GM23248 (cell line): ENCODE measurements at places on chromosomes 1 and 21.

DNA sequence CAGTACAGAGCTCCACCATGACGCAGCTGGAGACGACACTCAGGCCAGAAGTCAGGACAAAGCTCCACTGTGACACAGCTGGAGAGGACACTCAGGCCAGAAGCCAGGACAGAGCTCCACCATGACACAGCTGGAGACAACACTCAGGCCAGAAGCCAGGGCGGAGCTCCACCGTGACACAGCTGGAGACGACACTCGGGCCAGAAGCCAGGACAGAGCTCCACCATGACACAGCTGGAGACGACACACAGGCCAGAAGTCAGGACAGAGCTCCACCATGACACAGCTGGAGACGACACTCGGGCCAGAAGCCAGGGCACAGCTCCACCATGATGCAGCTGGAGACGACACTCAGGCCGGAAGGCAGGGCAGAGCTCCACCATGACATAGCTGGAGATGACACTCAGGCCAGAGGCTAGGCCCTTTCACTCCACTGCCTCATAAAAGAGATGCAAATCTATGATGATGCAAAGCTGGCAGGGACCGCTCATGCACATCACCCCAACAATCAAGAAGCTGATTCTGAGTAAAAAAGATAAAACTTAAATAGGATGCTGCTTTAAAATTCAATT lies 13.6 kb upstream of the OR2B11 start:
- H3K4me3 ChIP-seq: no peak overlapping the region
- H3K27ac ChIP-seq: no peak overlapping the region
- H3K4me1 ChIP-seq: no peaks in the 10 kb centered on the region
- H3K36me3 ChIP-seq: no peaks in the 10 kb centered on the region

- peak; percentile 80 for DNase-seq
- no peaks in the 10 kb centered on the region for H3K4me1 ChIP-seq
- no peak overlapping the region for H3K4me3 ChIP-seq
- no peaks in the 10 kb centered on the region for H3K27me3 ChIP-seq
- H3K36me3 ChIP-seq: no peaks in the 10 kb centered on the region
Observed at GRCh38 chr1:93304716-93305138, 41.0 kb upstream of the DR1 start.

DNA sequence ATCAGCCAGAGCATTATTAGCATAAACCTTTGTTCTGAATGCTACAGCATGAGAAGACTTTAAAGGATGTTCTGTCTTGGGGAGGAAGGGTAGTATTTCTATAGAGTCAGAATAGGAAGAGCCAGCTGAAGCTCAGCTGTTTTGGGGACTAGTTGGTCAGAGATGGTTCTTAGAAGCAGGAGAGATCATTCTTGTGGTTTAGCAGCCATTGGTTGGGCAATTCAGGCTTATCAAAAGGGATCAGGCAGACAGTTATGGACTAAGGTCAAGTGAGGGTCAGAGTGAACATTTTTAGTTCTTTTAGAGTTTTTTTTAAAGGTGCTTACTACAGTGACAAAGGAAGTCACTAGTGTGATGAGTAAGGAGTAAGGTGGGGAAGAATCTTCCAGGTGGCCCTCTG lies 245.5 kb downstream of the RPS6KC1 start:
- no peaks in the 10 kb centered on the region for H3K27me3 ChIP-seq
- no peaks in the 10 kb centered on the region for H3K36me3 ChIP-seq
- no peak overlapping the region for H3K4me3 ChIP-seq
- no peak overlapping the region for H3K27ac ChIP-seq
- DNase-seq: peak; percentile 6

- H3K27ac ChIP-seq: no peak overlapping the region
- no peaks in the 10 kb centered on the region for H3K36me3 ChIP-seq
- DNase-seq: peak; percentile 24
- no peaks in the 10 kb centered on the region for H3K4me1 ChIP-seq
- no peaks in the 10 kb centered on the region for H3K27me3 ChIP-seq
- no peak overlapping the region for H3K4me3 ChIP-seq
Observed at GRCh38 chr1:118618618-118619340, 369.4 kb downstream of the TBX15 start.

GRCh38 chr1:108843390-108844137 lies 13.3 kb downstream of the AKNAD1 start:
- H3K36me3 ChIP-seq: no peaks in the 10 kb centered on the region
- H3K27me3 ChIP-seq: no peaks in the 10 kb centered on the region
- no peak overlapping the region for H3K4me3 ChIP-seq
- no peak overlapping the region for H3K27ac ChIP-seq
- DNase-seq: no peak
- no peaks in the 10 kb centered on the region for H3K4me1 ChIP-seq

- no peaks in the 10 kb centered on the region for H3K4me1 ChIP-seq
- peaks cover 11% of the 10 kb centered on the region for H3K27me3 ChIP-seq
- H3K27ac ChIP-seq: no peak overlapping the region
- H3K36me3 ChIP-seq: no peaks in the 10 kb centered on the region
Observed at GRCh38 chr1:11643782-11644181, 10.4 kb downstream of the FBXO2 start.

DNA sequence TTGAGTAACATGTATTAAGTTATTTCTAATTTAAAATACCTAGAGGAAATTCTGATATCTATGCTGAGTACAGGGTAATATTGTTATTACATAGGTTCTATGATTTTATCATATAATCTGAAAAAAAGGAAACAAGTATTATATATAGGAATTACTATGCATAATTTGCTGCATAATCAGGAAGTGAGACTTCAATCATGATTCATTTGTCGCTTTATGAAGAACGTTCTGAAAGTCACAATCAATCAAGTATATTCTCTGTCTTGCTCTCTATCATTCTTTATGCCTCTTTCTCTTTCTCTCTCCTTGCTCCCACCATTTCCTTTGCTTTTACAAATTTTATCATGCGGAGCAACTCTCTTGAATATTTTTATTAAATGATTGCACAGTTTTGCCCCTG lies 1130.3 kb downstream of the PLA2G4A start:
- no peaks in the 10 kb centered on the region for H3K36me3 ChIP-seq
- no peak overlapping the region for H3K27ac ChIP-seq
- H3K4me3 ChIP-seq: no peak overlapping the region
- H3K27me3 ChIP-seq: no peaks in the 10 kb centered on the region
- no peak for DNase-seq

DNA sequence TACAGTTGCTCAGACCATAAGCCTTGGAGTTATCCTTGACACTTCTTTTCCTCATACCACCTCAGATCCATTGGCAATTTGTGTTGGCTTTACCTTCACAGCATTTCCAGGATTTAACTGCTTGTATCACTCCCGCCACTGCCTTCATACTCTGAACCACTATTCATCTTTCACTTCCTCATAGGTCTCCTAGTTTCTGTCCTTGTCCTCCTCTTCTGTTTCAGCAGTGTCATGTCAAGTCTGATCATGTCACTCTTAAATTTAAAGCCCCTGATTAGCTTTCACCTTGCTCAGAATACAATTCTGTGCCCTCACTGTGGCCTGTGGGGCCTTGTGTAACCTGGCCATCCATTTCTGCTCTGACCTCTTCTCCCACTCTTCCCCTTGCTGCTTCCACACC lies 34.7 kb upstream of the C1orf115 start:
- no peaks in the 10 kb centered on the region for H3K4me1 ChIP-seq
- H3K27me3 ChIP-seq: no peaks in the 10 kb centered on the region
- no peak overlapping the region for H3K4me3 ChIP-seq

DNA sequence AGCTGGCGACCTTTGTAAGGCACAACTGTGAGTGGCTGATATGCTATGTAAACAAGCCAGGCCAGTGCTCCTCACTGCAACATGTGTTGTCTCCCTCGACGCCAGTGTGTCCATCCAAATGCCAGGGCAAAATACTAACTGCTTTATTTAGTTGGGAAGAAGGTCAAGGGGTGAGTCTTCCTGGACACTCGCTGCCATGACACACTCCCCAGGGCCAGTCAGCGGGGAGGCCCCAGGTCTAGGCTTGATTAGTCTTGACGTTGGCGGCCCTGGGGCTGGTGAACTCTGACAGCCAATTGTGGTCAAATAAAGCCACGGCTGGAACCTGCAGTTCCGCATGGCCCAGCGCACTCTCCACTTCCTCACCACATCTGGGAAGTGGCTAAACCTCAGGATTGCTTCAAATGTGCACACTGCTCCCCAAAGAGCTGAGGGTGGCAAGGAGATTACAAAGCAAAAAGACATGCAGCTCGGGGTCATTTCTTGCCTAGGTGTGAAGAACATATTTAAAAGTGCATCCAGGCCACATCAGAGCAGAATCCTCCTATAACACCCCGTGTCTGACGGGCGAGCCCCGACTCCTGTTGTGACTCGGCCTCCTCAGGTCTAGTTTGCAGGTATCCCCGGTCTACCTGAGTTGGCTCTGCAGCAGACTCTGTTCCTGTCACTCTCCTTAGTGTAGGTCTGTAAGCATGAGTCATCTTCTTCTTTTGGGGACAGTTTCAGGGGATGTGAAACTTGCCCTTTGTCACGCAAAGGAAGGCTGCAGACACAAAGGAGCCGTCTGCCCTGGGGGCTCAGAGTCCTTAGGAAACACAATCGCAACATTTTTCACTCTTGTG lies 183.5 kb downstream of the RUNX1 start:
- H3K27ac ChIP-seq: no peak overlapping the region; the same call in 1 of the 2 replicates
- peaks cover 47% of the 10 kb centered on the region for H3K4me1 ChIP-seq
- no peak for DNase-seq
- peaks cover 91% of the 10 kb centered on the region for H3K36me3 ChIP-seq
- no peak overlapping the region for H3K4me3 ChIP-seq

DNA sequence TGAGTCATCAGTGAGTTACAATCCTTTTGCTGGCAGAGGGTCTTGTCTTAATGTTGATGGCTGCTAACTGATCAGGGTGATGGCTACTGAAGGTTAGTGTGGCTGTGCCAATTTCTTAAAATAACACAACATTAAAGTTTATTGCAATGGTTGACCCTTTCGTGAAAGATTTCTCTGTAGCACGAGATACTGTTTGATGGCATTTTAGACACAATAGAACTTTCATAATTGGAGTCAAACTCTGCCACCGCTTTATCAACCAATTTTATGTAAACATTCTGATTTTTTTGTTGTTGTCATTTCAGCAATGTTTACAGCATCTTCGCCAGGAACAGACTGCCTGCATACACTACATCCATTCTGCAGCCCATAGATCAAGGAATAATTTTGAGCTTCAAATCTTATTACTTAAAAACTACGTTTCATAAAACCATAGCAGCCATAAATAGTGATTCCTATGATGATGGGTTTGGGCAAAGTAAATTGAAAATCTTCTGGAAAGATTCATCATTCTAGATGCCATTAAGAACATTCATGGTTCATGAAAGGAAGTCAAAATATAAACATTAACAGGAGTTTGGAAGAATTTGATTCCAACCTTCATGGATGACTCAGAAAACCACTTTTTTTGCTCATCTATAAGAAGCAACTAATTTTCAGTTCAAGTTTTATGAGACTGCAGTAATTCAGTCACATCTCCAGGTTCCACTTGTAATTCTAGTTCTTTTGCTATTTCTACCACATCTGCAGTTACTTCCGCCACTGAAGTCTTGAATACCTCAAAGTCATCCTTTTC lies 85.9 kb downstream of the TYW3 start:
- H3K27me3 ChIP-seq: no peaks in the 10 kb centered on the region
- no peak overlapping the region for H3K27ac ChIP-seq
- no peaks in the 10 kb centered on the region for H3K4me1 ChIP-seq
- no peak overlapping the region for H3K4me3 ChIP-seq
- DNase-seq: peak; percentile 6
- no peaks in the 10 kb centered on the region for H3K36me3 ChIP-seq

GRCh38 chr1:6588128-6588892 lies 8.5 kb downstream of the ZBTB48 start:
- H3K27me3 ChIP-seq: no peaks in the 10 kb centered on the region
- no peak overlapping the region for H3K4me3 ChIP-seq
- H3K27ac ChIP-seq: no peak overlapping the region
- no peaks in the 10 kb centered on the region for H3K4me1 ChIP-seq

DNA sequence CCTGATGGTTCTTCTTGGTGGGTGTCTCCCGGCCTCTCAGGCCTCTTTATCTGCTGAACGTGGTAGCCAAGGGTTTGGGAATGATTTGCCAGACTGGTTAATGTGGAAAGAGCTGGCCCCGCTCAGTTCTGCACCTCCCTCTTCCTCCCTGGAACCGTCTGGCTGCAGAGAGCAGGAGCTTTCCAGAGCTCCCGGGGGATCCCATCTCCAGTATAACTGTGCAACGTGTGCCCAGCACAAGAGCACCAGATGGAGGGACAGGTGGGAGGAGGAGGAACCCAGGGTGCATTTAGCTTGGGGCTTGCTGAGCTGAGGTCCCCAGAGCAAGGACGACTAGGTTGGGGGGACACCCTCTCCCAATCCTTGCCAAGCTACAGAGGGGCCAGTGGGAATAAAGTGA lies 5.0 kb downstream of the TFF1 start:
- no peak overlapping the region for H3K4me3 ChIP-seq
- H3K27ac ChIP-seq: no peak overlapping the region
- no peak for DNase-seq
- H3K27me3 ChIP-seq: 0 out of 2 replicates have a peak, but pooled peaks cover 2% of the 10 kb centered on the region
- no peaks in the 10 kb centered on the region for H3K36me3 ChIP-seq

GRCh38 chr1:227312361-227313025 lies 5.8 kb downstream of the CDC42BPA start:
- H3K27me3 ChIP-seq: no peaks in the 10 kb centered on the region
- no peak overlapping the region for H3K27ac ChIP-seq
- H3K4me3 ChIP-seq: no peak overlapping the region
- H3K36me3 ChIP-seq: no peaks in the 10 kb centered on the region

GRCh38 chr1:22841142-22841541 lies 130.5 kb downstream of the EPHB2 start:
- H3K27ac ChIP-seq: no peak overlapping the region
- H3K4me3 ChIP-seq: no peak overlapping the region
- H3K4me1 ChIP-seq: no peaks in the 10 kb centered on the region
- H3K27me3 ChIP-seq: no peaks in the 10 kb centered on the region
- H3K36me3 ChIP-seq: no peaks in the 10 kb centered on the region

GRCh38 chr1:193418745-193419058 lies 232.3 kb upstream of the B3GALT2 start:
- no peak overlapping the region for H3K27ac ChIP-seq
- no peaks in the 10 kb centered on the region for H3K36me3 ChIP-seq
- no peaks in the 10 kb centered on the region for H3K27me3 ChIP-seq
- peak overlapping the region; percentile 78 for H3K4me3 ChIP-seq
- DNase-seq: no peak

GRCh38 chr1:12088607-12089006 lies 25.5 kb downstream of the TNFRSF8 start:
- no peak overlapping the region for H3K4me3 ChIP-seq
- no peak overlapping the region for H3K27ac ChIP-seq
- no peak for DNase-seq
- peaks cover 5% of the 10 kb centered on the region; the same call in 1 of the 2 replicates for H3K4me1 ChIP-seq
